ENCODE measurements at places on chromosomes 1 and 21.

GRCh38 chr1:115170377-115170776 lies 81.1 kb upstream of the TSPAN2 start:
- DNase-seq: no peak

- DNase-seq: no peak
Observed at GRCh38 chr1:197526736-197527371, 248.4 kb downstream of the DENND1B start.

DNA sequence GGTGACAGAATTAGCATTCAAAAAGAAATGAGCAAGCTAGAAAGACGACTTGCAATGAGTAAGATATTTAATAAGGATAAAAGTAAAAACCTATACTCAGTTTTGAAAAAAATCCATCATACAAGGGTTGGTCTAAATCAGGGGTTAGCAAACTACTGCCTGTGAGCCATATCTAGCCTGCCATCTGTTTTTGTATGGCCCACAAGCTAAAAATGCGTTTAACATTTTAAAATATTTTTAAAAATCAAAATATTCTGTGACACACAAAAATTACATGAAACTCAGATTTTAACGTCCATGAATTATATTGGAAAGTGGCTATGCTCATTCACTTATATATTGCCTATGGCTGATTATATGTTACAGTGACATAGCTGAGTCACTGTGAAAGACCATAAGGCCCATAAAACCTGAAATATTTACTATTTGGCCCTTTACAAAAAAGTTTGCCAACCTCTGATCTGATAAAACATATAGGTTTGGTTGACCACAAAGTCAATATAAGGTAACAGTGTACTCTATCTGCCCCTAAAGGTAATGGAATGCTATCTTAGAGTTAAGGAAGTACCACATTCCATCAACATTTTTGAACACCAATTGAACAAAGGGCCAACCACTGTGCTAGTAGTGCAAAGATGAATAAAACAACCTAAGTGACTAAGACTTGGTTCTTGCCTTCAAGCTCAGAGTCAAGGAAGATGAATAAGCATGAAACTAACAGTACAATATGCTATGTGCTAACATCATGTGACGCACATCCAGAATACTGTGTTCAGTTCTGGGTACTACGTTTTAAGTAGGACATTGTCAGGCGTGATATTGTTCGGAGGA lies 3.2 kb downstream of the IFT25 start:
- no peak for DNase-seq

DNA sequence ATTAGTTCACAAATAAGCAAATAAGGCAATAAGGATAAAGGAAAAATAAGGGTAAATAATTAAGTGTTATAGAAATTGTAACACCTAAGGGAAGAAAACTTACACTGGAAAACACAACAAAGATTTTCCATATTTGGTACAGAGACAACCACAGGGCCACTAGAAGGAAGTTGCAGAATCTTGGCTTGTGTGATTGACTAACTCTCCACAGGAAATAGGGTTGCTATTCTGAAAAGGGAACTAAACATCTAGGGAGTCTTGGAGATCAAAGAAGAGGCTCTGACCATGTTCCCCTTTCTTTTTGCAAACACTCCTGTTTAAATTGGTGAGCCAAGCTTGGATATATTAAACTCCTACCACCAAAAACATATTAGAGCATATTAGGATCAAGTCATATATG lies 59.1 kb downstream of the APCS start:
- DNase-seq: no peak

- no peak for DNase-seq
Observed at GRCh38 chr1:115340879-115341278, 2.8 kb upstream of the NGF start.

DNA sequence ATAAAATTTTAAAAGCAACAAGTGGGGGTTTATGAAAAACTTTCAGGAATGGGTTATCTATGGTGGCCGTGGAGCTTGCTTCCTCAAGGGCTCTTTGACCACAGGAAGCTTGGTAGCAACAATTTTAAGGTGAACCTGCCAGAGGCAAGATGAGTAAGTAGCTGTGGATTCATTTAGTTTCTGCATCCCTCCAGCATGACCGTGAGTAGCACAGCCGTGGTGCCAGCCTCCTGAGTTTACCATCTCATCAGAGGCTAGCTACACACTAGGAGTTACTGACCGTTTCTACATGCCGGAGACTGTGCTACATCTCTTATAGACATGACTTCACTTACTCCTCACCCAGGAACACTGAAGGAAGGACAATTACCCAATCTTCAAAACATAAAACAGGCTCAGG lies 30.1 kb upstream of the PLEKHG5 start:
- no peak for DNase-seq

- no peak for DNase-seq
Observed at GRCh38 chr1:203379825-203380224, 28.9 kb upstream of the FMOD start.
